ENCODE measurements at places on chromosomes 2 and 18. TPM values are rescaled to one million over a fixed set of nuclear protein-coding genes. Genes with fewer than 3 reads are reported as not detected.

UGT1A8 gene
- polyA plus RNA-seq, result not detected

TMEM247 gene
- polyA plus RNA-seq, result not detected

MDH1B gene
- 0.28 TPM for polyA plus RNA-seq

ITGA4 gene
- polyA plus RNA-seq, result 27.1 TPM

ARHGAP15 gene
- 7.3 TPM for polyA plus RNA-seq

SCYGR4 gene
- polyA plus RNA-seq, result not detected

TP53I3 gene
- polyA plus RNA-seq, result 32.6 TPM

TNFAIP6 gene
- polyA plus RNA-seq, result 9.0 TPM

IL1R2 gene
- 0.31 TPM for polyA plus RNA-seq

ABCB11 gene
- not detected for polyA plus RNA-seq

DHRS9 gene
- 3.0 TPM for polyA plus RNA-seq

IL1F10 gene
- polyA plus RNA-seq, result not detected

CFAP65 gene
- not detected for polyA plus RNA-seq

CYRIA gene
- 4.3 TPM for polyA plus RNA-seq

MROH2A gene
- not detected for polyA plus RNA-seq

NAB1 gene
- 57.9 TPM for polyA plus RNA-seq

DOK6 gene
- 2.9 TPM for polyA plus RNA-seq

CRYGC gene
- polyA plus RNA-seq, result not detected

MAPRE3 gene
- polyA plus RNA-seq, result 41.2 TPM

SIX3 gene
- polyA plus RNA-seq, result not detected

All from hindlimb muscle (tissue), 1 donor.